Stimulated activated CD8-positive, alpha-beta memory T cell treated with anti-CD3 and anti-CD28 coated beads, Interleukin-15, amount 100 ng/mL, for 24 hours (primary cell): ENCODE measurements at places on chromosomes 2 and 18.

- DNase-seq, result no peak
Measured at GRCh38 chr2:155733091-155733853, 599.2 kb downstream of the NR4A2 start.

DNA sequence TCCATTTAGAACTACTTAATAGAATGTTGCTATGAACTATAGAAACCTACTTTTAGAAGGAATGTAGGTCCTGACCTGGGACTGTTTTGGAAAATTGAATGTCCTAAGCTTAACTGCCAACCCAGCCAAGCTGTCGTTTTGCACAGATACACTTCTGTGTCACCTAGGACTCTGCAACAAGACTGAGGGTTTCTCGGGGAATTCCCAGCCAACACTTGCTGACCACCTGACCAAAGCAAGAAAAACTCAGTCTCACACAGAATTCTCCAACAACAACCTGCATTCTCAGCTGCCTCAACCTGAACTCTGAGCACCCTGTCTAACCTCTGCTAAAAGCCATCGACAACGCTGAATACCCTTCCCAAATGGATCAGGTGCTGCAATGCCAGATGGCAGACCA, 128.2 kb downstream of the SS18 start:
- no peak for DNase-seq

GRCh38 chr2:43840965-43841364, 2.2 kb downstream of the ABCG8 start:
- no peak for DNase-seq

GRCh38 chr2:239625156-239625845, 224.5 kb upstream of the HDAC4 start:
- no peak for DNase-seq

DNA sequence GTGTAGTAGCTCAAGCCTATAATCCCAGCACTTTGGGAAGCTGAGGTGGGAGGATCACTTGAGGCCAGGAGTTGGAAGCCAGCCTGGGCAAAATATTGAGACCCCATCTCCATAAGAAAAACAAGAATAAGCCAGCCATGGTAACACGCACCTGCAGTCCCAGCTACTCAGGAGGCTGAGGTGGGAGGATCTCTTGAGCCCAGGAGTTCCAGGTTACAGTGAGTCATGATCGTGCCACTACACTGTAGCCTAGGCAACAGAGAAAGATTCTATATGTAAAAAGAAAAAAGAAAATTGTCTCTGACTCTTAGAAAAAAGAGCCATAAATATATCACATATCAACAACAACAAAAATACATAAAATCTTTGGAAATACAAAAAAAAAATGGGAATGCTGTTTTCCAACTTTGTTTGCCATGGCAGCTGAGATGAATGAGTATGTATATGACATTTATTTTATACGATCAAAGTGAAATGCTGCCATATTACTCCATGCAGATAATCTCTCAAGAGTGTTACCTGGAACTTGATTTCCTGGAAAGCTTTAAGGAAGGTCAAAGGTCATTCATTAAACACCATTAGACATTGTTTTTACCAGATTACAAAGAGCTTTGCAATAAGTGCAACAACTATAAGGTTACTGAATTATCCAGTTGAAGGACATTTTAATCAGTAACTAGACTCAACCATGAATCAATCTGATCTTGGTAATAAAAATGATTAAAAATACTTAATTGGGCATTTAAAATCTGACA, 19.7 kb upstream of the DAPL1 start:
- DNase-seq, result no peak

GRCh38 chr2:223711596-223712326, 109.6 kb upstream of the SCG2 start:
- DNase-seq, result no peak

- no peak for DNase-seq
Measured at GRCh38 chr18:30730915-30731314, 311.6 kb downstream of the DSC3 start.

GRCh38 chr2:81158505-81158904, 854.0 kb upstream of the LRRTM1 start:
- no peak for DNase-seq

DNA sequence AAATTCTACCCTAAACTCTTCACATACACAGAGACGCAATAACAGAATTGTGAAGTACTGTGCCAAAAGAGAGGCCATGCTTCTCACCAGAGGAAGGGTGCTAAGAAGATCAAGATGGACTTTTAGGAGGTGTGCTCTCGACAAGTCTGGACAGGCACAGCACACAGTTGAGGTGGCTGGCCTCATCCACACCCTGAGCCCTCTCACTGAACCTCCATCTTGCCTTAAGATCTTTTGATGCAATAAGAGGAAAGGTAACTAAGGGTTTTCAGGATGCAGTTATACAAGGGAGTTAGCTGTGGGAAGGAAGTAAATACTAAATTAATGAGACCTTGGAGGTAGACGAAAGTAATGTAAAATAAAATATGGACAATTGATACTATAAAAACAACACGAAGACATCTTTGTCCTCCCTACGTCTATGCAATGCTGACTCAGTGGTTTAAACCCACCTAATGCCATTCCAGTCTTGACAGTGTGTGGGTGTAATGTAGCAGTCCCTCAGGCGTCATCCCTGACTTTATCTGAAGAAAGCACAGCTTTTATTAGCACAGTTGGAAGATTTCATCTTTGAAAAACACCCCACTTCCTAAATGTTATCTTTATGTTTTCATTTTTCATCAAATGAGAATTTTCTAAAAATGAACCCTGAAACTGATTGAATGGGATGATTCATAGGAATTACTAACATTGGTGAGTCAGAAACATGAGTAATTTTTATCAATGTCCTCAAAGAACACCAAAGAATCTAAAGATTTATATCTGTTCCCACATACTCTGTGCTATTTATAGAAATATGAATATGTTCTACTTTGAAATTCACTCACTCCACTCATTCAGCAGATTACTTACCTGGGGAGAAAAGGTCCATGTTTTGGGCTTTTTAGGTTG, 34.0 kb upstream of the MALL start:
- no peak for DNase-seq

DNA sequence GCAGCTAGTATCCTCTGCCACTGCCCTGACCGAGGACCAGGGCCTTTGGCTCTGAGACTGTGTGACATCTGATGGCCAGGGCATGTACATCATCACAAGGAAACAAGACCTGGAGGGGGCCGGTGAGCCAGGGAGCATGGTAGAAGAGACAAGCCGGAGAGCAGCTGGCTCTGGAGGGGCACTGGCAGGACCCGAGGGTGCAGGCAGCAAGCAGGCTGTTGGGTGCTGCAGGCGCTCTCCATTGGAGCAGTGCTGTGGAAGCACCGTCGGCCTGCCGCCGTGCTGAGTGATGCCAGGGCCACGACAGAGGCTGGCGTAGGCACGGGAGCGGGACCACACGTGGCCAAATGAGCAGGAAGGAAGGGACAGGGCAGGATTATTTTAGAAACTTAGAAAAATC, 335.2 kb downstream of the GBX2 start:
- no peak for DNase-seq

- no peak for DNase-seq
Measured at GRCh38 chr18:2302628-2303516, 268.4 kb downstream of the METTL4 start.

GRCh38 chr18:78665644-78666043, 314.0 kb upstream of the SALL3 start:
- no peak for DNase-seq

- no peak for DNase-seq
Measured at GRCh38 chr18:923144-923866, 18.6 kb downstream of the ADCYAP1 start.

- DNase-seq, result no peak
Measured at GRCh38 chr18:22228976-22229375, 59.6 kb downstream of the GATA6 start.

DNA sequence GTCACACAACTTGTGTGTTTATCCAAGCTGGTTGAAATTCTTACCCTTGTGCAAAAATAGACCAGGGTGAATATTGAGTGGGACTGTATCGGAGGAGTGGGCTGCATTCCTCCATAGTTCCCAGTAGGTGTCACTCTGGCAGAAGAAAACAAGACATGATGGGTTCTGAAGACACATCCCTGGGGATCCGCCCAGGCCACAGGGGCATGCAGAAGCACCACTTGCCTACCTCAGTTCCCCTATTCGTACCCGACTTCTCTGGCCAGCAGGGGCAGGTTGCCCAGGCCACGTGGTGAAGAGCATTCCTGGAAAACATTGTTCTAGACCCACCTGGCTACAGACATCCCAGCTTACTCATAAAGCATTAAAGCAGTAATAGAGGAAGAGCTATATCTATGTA, 168.2 kb downstream of the FAM210A start:
- DNase-seq, result no peak
